ENCODE measurements at places on chromosomes 1 and 21. TPM values are rescaled to one million over a fixed set of nuclear protein-coding genes. Genes with fewer than 3 reads are reported as not detected.

GRCh38 chr1:42815941-42816584, 859 bp upstream of the ERMAP start:
- no peak for DNase-seq

Gene MATN1
- polyA plus RNA-seq, result 0.34 TPM

Gene TCHH
- polyA plus RNA-seq, result 0.09 TPM

GRCh38 chr1:183205196-183205781, 19.2 kb downstream of the LAMC2 start:
- no peak for DNase-seq

- DNase-seq, result no peak
These were observed 14.8 kb upstream of the MATN1 start for GRCh38 chr1:30738040-30738714.

Gene VASH2
- polyA plus RNA-seq, result 21.5 TPM
